NCI-H2081 (cell line): ENCODE measurements at places on chromosomes 6 and 20.

- DNase-seq = no peak
These were observed 109.9 kb downstream of the NOL4L start for GRCh38 chr20:32474967-32475811.

DNA sequence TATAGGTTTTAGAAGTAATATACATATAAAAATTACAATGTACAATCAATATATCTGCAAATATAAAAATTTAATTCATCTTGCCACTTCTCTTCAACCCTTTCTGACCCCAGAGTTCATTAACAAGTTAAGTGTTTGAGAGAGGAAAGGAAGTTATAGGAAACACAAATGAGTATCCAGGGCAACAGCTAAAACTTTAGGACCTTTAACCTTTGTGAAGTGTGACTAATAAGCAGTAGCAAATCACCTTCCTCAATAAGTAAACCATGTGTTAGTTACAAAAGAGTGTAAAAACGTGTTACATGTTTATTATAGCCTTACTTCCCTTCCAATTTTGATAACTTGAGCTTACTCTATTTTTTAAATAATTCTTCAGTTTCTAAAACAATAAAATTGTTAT is 73.4 kb upstream of the SIM1 start:
- DNase-seq = no peak

DNA sequence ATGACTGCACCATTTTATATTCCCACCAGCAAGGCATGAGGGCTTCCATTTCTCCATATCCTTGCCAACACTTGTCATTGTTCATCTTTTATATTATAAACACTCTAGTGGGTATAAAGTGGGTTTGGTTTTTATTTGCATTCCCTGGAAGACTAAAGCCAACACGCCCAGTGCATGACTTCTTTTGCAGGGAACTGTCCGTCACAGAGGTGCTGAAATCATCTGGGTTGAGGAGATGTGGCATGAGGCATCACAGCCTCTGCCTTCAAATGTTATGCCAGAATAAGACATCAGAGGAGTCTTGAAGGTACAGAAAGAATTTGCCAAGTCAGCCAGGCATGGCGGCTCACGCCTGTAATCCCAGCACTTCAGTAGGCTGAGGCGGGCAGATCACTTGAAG is 29.9 kb upstream of the FAM210B start:
- no peak for DNase-seq

GRCh38 chr6:13261464-13261994 is 66.8 kb downstream of the TBC1D7 start:
- no peak for DNase-seq

DNA sequence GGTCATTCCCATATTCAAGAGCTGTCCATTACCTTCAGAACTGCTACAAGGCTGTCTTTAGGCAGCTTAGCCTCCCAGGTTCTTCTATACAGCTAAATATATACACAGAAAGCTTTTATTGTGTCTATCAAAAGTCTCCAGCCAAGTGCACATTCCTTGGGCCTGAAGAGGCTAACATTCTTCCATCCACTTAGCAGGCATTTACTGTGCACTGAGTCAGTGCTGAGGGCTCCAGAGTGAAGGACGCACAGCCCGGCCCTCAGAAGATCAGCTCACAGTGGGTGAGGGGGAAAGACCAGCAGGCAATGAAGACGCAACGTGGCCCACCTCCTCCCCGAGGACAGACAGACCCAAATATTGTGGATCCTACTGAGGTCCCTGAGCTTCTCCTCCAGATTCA is 569.9 kb downstream of the CDH26 start:
- DNase-seq = no peak

GRCh38 chr20:36861875-36862801 is 13.8 kb upstream of the TLDC2 start:
- peak; percentile 70 for DNase-seq

DNA sequence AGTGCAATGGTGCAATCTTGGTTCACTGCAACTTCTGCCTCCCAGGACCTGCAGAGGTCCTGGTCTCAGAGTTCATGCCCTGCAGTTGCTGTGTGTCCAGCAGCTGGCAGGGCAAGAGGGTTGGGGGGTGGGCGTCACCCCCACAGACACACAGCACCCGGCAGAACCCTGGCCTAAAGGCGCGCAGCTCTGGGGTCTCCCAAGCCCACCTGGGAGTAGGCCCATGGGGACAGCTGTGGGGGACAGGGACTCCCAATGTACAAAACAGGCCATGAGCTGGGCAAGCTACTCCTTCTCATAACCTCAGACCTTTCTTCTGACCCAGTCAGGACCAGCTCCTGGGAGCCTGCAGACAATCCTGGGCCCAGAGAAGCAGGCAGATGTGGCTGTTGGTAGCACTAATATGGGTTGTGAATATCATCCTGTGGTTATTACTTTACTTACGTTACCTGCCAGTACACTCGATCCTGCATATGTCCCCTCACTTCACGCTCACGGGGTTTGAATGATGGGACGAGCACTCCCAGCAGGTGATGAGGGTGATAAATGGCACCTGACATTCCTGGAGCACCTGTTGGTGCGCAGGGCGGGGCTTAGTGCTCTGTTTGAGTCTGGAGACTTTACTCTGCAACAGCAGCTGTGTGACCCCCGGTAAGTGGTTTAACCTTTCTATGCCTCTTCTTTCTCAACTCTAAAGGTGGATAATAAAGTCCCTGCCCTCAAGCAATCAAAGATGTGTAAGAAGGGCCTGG is 39.9 kb upstream of the SULF2 start:
- no peak for DNase-seq
